Psoas muscle (tissue), 8 donors: ENCODE measurements at places on chromosomes 13 and 19. TPM values are rescaled to one million over a fixed set of nuclear protein-coding genes. Genes with fewer than 3 reads are reported as not detected.

FAM216B gene
- total RNA-seq: not detected

CYP4F3 gene
- total RNA-seq: 0.04 TPM

SPACA4 gene
- total RNA-seq: not detected

DNA sequence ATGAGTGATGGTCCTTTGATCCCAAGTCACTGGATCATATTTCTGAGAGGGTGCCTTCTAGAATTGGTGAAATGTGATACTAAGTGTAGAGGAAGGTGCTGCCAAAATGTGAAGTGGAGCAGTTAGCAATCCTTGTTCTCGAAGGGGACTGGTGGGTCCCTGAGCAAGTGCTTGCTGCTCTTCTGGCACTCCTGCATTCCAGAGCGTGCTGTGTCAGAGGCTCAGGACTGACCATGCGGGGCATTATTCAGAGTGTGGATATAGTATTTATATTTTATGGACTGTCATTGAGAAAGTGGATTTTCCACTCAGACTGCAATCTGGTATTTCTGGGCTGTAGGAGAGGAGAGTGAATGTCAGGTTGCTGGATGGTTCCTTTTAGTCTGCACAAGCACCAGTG is 152.6 kb upstream of the KL start:
- no peaks in the 10 kb centered on the region for H3K36me3 ChIP-seq
- no peak overlapping the region for H3K4me3 ChIP-seq
- no peaks in the 10 kb centered on the region for H3K27me3 ChIP-seq
- H3K4me1 ChIP-seq: no peaks in the 10 kb centered on the region
- H3K27ac ChIP-seq: no peak overlapping the region
- DNase-seq: no peak

DNA sequence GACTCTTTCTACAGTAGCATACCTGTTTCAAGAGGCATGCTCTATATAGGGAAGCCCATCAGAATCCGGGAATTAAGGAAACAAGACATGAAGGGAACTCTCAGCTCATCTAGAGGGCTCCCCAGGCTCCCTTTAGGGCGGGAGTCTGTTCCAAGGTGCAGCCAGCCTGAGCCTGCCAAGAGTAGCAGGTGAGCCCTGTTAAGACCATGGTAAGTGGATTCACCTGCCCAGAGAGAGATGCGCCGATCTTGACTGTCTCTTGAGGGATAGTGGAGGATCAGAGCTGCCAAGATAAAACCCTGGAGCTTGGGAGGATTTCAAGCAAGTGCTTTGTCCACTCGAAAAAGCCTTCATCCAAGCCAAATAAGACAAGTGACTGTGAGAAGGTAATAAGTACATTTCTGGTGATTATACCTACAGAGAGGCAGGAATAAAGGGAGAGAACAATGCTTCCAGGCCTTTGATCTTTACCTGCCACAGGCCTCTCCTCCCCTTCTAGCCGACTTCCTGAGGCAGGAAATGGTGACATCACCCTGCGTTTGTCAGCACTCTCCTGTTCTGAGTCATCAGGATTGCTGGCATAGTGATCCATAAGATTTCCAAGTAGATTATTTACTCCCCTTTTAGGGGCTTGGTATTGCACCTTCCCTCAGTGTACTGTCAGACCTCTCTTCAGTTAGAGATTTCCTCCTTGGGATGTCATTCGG is 31.5 kb downstream of the KLF5 start:
- no peak overlapping the region for H3K4me3 ChIP-seq
- H3K4me1 ChIP-seq: no peaks in the 10 kb centered on the region
- no peaks in the 10 kb centered on the region for H3K27me3 ChIP-seq
- no peak for DNase-seq
- no peak overlapping the region for H3K27ac ChIP-seq

GRCh38 chr19:39937094-39937720 is 2.8 kb upstream of the FCGBP start:
- no peak overlapping the region for H3K27ac ChIP-seq
- no peak overlapping the region for H3K4me3 ChIP-seq
- no peaks in the 10 kb centered on the region for H3K36me3 ChIP-seq
- no peaks in the 10 kb centered on the region for H3K27me3 ChIP-seq
- H3K4me1 ChIP-seq: no peaks in the 10 kb centered on the region
- no peak for DNase-seq

DNA sequence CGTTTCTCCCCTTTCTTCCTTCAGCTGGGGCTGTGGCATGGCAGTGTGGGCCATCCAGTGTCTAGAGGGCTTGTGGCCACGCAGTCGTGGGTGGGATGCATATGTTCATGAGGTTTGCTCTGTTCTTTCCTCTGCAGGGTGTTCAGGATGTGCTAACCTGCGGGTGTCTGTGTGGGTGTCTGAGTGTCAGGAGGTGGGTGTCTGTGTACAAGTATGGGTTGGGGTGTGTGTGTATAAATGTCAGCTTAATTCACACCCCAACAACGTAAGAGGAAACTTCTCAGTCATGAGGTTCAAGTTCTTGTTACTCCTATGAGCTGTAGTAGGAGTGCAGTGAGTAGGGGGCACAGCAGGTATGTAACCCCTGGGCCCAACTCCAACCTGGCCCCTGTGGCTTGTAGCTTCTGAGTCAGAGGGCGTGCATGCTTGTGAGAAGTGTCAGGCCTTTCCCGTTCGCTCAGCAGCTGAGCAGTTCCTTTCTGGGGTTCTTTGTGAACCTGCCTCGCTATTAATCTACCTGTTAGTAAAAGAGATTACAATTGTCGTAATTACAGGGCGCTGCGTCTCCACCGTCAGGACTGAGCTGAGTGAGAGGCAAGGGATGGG is 49.1 kb downstream of the NFIX start:
- H3K36me3 ChIP-seq: no peaks in the 10 kb centered on the region
- H3K4me3 ChIP-seq: no peak overlapping the region
- H3K27ac ChIP-seq: peak overlapping the region; percentile 81
- DNase-seq: no peak

DNA sequence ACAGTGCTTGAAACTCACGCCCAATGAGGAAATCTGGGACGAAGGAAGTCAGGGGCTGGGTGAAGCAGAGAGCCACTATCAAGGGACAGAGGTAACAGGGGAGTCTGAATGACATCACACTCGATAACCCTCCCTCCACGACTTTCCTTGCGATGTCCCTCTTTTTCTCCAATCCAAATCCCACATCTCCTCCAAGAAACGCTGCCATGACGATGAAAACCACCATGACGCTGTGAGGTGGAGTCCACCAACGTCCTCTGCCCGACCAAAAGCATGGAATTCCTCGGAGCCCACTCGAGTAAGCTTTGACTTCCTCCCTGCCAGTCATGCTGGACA is 967 bp downstream of the REXO1 start:
- H3K4me3 ChIP-seq: peak overlapping the region; percentile 88
- no peak for DNase-seq

GRCh38 chr13:77406644-77407440 is 79.9 kb upstream of the MYCBP2 start:
- no peak for DNase-seq
- H3K4me3 ChIP-seq: no peak overlapping the region
- H3K4me1 ChIP-seq: no peaks in the 10 kb centered on the region
- no peak overlapping the region for H3K27ac ChIP-seq
- no peaks in the 10 kb centered on the region for H3K27me3 ChIP-seq

DNA sequence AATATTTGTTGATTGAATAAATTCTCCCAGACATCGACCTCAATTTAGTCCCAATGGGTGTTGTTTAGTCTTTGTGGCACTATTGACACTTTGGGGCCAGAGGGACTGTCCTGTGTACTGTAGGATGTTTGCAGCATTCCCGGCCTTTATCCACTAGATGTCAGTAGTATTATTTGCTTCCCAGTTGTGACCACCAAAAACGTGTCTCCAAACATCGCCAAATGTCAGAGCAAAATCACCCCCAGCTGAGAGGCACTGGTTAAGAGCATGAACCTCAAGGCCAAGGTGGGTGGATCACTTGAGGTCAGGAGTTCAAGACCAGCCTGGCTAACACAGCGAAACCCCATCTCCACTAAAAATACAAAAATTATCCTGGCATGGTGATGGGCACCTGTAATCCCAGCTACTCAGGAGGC is 15.4 kb downstream of the NLRP12 start:
- no peak for DNase-seq
- H3K4me1 ChIP-seq: no peaks in the 10 kb centered on the region
- no peaks in the 10 kb centered on the region for H3K27me3 ChIP-seq

- H3K4me3 ChIP-seq: no peak overlapping the region
- H3K27me3 ChIP-seq: no peaks in the 10 kb centered on the region
- H3K4me1 ChIP-seq: no peaks in the 10 kb centered on the region
These were observed 1816.8 kb downstream of the OLFM4 start for GRCh38 chr13:54845351-54845965.

DNA sequence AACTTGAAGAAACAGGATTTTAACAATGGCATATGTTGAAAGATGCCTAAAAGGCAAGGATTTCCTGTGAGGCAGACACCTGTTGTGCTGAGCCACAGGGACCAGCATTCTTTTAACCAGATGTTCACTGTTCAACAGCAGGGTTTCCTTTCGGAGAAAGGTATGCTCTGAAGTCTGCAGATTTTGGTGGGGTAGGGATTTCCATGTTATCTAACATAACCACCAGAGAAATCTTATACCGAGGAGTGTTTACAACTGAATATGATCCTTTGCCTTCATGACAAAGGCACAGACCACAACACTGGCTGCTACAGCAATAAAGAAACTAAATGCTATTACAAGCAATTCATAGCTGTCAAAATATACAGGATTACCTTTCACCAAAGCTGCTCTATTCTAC is 48.1 kb downstream of the MPHOSPH8 start:
- H3K36me3 ChIP-seq: no peaks in the 10 kb centered on the region
- H3K4me1 ChIP-seq: no peaks in the 10 kb centered on the region
- DNase-seq: no peak
- H3K4me3 ChIP-seq: no peak overlapping the region

- H3K27me3 ChIP-seq: peaks cover 8% of the 10 kb centered on the region
- DNase-seq: no peak
- no peaks in the 10 kb centered on the region for H3K4me1 ChIP-seq
- no peak overlapping the region for H3K27ac ChIP-seq
These were observed 63.9 kb upstream of the MCF2L start for GRCh38 chr13:112905086-112905485.
